MM.1S (cell line): ENCODE measurements at places on chromosomes 1 and 21.

GRCh38 chr1:29785554-29785953 is 549.2 kb downstream of the PTPRU start:
- no peak for DNase-seq

DNA sequence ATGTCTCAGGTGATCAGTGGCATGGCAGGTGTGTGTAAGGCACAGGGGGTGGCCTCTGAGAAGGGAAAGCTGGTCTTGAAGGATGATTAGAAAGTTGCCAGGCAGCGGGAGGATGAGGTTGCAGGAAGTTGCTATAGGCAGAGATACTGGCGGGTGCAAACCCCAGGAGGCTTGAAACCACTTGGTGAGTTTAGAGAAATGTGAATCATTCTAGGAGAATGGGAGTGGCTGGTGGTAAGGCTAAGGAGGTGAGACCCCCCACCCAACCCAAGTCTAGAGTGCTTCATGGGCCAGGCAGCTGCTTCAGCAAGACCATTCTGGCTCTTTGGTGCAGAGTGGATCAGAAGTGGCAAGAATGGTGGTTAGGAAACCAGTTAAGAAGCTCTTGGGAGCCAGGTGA is 9.0 kb downstream of the SH2D2A start:
- no peak for DNase-seq

- DNase-seq = no peak
These were observed 969 bp upstream of the ALDH4A1 start for GRCh38 chr1:18903291-18903756.

DNA sequence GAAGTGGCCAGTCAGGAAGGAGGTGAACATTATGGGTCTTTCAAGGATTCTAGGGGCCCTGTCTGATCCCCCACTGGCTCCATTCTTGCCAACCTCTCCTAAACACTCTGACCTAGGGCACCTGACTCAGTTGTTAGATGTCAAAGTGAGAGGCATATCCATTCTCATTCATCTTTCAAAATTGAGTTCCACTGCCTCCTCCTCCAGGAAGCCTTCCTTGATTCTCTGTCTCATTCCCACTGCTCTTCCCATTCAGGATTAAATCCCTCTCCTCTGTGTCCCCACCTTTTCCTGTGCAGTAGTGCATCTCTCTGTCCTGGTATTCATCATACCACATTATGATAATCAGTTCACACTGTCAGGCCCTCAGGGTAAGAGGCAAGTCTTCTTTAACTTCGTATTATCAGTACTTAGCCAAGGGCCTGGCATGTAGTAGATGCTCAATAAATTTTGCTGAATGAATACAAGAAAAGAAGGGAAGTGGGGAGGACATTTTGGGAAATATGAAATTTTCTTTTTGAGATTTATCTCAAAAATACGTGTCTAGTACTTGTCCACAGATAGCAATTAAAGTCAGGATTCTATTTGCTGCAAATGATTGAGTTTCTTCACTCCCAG is 61.8 kb upstream of the ITPKB start:
- no peak for DNase-seq

- no peak for DNase-seq
These were observed 253.3 kb downstream of the PLPP3 start for GRCh38 chr1:56326056-56326455.
